NCI-H1092 treated with DMSO at 0.1 percent for 48 hours (cell line): ENCODE measurements at places on chromosomes 11 and 22.

- no peak for DNase-seq
These were observed 93.0 kb downstream of the GUCY1A2 start for GRCh38 chr11:106925245-106925644.

DNA sequence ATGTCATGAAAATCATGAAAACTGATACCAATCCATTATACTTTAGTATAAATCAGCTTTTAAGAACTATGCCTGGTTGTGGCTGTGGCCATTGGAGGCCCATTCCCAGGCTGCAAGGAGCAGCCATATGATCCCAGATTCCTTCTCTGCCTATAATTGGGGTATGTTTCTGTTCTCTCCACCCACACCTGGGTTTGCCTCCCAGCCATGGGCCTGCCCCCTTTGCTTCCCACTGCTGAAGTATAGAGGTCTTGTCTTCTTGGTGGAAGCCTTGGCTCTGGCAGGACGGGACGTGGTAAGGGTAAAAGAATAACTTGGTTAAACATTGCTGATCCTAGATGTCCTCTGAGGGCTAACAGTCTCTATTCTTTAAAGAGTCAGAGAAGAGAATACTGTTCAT is 2.4 kb downstream of the MICAL2 start:
- no peak for DNase-seq

- DNase-seq = no peak
These were observed 29.5 kb upstream of the RRM1 start for GRCh38 chr11:4065086-4065485.

- DNase-seq = peak; percentile 5
These were observed 4.6 kb downstream of the SAA2 start for GRCh38 chr11:18243783-18244362.

GRCh38 chr11:76850130-76850529 is 10.6 kb upstream of the ACER3 start:
- no peak for DNase-seq

DNA sequence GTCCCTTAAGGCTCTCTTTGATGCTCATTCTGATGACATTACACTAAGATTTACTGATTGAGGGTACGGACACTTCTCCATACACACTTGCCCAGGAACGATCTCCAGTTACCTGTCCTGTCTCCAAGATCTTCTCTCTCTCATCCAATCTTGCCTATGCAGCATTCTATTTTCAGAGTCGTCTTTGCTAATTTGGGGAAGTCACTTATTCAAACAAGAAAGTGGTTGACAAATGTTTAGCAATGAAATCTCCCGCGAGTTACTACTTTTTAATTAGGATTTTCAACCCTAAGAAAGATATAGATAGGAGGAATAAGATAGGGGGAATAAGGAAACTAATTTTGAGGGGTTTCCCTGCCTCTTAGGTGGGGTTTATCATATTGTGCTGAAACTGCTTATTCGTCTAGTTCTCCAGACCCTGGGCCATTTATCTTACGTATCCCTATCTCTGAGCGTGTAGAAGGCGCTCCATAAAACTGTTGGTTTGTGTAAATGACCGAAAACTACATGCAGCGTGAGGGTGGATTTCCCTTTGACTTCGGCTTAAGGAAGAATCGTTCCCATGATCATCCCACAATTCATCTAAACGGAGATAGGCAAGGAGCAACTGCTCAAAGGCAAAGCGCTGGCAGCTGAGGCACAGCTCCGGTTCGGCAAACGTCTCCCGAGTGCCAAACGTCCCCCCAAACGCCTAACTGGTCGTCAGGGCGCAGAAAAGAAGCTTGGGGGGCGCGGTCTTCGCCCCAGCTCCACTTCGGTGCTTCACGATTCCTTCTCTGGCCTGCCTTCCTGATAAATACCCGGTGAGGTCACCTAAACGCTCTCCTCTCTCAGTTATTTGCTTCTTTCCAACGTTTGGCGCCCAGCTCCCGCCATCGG is 804 bp downstream of the APIP start:
- DNase-seq = peak; percentile 84

GRCh38 chr22:28619236-28619635 is 60.4 kb downstream of the TTC28 start:
- no peak for DNase-seq

GRCh38 chr11:104370478-104370877 is 206.5 kb upstream of the PDGFD start:
- DNase-seq = no peak

- DNase-seq = no peak
These were observed 37.5 kb upstream of the NNMT start for GRCh38 chr11:114258696-114259095.

DNA sequence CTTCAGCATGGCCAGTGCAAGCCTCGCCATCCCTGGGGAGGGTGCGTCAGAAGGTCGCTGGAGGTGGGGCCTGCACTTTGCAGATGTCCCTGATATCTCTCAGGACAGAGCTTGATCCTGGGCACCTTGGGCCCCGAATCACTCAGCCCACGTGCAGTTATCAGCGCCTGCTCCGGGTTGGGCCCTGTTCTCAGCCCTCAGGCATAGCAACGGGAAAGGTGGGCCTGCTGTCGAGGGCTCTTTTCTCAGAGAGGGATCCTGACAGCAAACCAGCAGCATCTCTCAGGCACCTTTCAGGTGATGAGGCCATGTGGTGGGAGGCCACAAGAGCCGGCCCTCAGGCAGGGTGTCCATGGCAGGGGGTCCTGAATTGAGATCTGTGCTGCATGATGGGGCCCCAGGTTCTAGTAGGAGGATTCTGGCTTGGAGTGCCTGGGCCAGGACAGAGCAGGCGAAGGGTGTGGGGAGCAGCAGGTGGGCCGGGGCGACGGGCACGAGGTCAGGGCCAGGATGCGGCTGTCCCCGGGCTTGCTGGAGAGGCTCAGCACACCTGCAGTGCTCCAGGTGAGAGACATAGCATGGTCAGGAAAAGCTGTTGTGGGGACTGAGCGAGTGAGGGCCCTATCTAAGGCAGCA is 280.5 kb downstream of the TBC1D22A start:
- no peak for DNase-seq

- DNase-seq = no peak
These were observed 95.3 kb upstream of the RAG2 start for GRCh38 chr11:36693139-36693843.

- no peak for DNase-seq
These were observed 4.5 kb downstream of the FTH1 start for GRCh38 chr11:61963016-61963281.

DNA sequence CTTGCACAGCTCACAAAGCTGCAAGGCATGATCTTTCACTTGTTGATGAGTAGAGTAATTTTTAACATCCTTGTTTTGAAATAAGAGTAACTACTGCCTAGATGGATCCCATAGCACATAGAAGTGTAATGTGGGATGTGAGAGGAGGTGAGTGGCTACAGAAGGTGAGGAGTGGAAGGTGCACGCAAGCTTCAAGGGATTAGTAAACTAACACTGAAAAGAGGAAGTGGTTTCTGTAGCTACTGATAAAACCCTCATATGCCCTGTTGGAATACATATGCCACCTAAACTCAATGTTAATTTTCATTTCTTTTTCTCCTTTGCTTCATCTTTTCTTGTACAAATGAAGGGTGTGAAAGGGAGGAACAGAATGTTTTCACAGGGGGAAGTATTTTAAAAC is 22.0 kb upstream of the CTSC start:
- no peak for DNase-seq

GRCh38 chr22:27804470-27805297 is 3.1 kb upstream of the MN1 start:
- DNase-seq = peak; percentile 39

DNA sequence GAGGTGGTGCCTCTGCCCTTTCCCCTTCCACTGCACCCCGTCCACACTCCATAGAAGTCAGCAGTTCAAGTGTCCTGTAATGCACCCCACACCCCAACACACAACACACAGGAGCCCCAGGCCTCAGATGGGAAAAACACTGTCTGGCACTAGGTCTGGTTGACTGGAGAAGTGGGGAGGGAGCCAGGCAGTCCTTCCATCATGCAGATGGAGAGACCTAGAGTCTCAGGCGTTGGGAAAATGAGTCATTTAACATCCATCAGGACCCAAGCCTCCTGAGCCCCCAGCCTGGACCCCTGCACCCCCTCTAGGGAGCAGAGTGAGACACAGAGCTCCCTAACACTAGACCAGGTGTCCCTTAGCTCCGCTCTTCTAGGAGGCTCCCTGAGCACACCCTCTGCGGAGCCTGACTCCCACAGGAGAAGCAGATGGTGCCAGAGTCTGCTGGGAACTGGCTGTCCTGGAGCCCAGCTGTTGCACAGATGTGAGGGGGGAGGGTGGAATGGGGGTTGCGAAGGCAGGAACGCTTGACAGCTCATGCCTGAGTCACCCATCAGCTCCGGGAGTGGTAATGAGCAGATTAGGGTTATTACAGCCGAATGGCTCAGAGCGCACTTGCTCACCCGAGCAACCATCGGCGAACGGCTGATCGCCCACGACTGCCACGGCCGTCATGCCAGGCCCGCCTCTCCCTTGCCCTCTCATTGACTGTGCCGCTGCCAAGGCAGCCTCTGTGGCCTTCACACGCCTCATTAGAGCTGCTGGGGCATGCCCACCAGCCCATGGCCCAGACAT is 22.1 kb upstream of the SYT7 start:
- DNase-seq = peak; percentile 45

DNA sequence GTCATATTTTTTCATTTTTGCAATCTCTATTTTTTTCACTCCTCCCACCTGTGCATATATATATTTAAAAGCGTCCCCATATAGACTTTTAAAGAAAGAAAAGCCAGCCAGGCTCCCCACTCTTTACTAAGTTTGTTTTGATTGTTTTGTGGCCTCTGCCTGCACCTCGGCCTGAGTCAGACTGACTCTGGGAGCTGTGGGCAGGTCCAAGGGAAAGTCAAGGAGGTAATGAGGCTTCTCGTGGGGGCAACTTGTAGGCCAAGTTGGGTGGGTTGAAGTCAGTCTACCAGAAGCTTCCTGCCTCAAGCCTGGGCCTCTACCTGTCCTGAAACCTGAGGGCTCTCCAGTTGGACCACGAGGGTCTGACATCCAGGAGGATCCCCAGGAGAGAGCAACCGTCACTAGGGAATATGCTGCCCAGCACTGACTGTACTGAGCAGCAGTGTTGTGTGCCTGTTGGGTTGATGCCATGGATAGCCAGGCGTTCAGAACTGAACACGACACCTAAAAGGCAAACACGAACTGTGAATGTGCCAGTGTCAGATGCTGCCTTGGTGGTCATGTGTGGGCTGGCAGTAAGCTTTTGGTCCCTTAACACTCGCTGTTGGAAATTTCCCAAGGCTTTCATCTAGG is 58.8 kb downstream of the BMAL1 start:
- DNase-seq = peak; percentile 59

DNA sequence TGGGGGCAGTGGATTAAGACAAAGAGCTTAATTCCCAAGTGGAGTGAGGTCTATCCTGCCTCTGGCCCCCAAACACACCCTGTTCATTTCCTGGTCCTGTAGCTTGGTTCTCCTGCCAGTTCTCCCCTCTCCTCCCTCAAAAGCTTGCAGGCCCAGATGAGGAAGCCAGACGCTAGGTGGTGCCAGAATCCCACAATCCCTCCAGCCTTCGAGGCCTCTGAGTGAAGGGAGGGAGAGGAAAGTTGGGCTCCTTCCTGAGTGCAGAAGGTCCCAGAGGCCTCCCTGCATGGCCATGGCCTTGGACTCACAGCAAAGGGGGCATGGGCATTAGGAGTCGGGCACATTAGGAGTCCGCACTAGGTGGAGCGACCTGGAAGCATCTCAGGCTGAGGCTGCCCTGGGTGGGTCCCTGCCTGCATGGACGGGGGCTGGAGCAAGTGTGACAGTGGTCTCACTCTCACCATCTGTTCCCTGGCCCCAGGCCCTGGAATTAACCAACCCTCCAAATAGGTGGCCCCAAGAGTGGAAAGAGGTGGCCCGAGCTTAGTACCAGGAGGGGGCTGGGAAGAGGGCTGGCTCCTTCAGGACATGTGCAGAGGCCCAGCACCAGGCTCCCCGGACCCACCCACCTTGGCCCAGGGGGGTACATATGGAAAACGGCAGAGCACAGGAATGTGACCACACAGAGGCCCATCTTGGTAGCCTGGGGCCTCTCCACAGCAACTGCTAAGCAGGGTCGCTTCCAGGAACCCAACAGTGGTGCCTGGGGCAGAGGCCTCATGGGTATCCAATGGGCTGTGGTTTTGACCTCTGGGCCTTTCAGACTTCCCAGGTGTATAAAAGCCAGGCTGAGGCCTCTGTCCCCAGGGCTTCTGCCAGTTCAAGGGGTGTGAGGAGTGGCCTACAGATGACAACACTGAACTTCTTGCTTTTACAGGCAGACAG is 5.2 kb downstream of the FXYD2 start:
- DNase-seq = peak; percentile 67

GRCh38 chr11:27678242-27678641 is 22.0 kb downstream of the BDNF start:
- DNase-seq = no peak

- DNase-seq = no peak
These were observed 51.7 kb upstream of the NUP160 start for GRCh38 chr11:47899801-47900200.

- no peak for DNase-seq
These were observed 279.1 kb upstream of the RAG2 start for GRCh38 chr11:36877149-36877548.

DNA sequence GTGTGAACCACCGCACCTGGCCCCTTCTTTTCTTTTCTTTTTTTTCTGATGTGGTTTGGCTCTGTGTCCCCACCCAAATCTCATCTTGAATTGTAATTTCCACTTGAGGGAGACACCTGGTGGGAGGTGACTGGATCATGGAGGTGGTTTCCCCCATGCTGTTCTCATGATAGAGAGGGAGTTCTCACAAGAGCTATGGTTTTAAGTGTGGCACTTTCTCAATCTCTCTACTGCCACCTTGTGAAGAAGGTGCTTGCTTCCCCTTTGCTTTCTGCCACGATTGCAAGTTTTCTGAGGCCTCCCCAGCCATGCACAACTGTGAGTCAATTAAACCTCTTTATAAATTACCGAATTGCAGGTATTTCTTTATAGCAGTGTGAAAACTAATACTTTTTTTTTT is 4.9 kb upstream of the TCN2 start:
- peak; percentile 24 for DNase-seq

DNA sequence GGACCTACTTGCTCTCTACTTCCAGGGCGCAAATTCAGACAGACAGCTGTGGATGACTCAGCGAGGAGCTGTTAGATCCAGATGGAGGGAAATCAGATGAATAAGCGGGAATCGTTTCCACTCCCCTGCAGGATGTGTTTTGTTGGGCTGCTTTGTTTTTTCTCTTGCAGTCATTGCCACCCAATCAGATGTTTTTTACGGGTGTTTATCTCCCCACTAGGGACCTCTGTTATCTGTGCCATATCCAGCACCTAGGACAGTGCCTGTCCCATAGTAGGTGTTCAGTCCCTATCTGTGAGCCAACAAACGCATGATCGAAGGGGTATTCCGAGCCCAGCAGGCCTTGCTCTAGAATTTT is 51.1 kb upstream of the PARVG start:
- DNase-seq = no peak

DNA sequence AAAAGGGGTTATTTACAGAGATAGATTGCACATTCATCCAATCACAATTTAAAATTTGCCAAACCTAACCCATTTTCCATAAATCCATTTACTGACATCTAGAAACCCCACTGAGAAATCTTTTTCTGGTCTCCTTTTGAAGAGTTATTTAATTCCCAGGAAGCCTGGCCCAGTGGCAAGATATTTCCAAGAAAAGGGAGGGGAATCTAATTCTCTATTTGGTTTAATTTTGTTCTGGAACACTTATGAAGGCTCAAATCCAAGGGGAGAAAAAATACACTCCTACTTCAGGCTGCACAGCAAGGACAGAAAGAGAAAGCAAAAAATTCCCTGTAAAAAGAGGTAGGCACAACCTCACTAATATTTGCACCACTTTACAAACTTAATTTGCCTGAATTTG is 88.2 kb upstream of the LDLRAD3 start:
- DNase-seq = no peak
